Activated T-cell treated with anti-CD3 and anti-CD28 coated beads, Interleukin-2, amount 50 U/mL, for 48 hours (primary cell): ENCODE measurements at places on chromosomes 12 and 14.

- DNase-seq = no peak
Observed at GRCh38 chr14:96055753-96056508, 16.8 kb downstream of the C14orf132 start.

GRCh38 chr12:60930151-60930550, 1330.1 kb upstream of the USP15 start:
- no peak for DNase-seq

DNA sequence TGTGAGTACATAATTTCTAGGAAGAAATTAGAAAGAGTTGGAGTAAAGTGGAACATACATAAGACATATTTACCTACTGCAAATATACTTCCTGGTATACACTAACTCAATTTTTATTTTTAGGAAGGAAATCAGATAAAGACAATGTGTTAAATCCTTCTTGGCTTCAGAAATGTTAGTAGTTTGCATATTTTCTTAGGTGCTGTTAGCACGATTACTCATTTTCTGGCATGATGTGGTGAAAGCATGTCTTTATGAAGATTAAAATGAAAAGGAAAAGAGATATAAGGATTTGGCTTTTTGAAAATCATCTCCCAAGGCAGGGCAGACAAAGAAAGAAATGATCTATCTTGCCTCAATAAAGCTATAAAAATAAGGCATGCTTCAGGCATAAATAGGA, 287.6 kb upstream of the E2F7 start:
- DNase-seq = no peak

DNA sequence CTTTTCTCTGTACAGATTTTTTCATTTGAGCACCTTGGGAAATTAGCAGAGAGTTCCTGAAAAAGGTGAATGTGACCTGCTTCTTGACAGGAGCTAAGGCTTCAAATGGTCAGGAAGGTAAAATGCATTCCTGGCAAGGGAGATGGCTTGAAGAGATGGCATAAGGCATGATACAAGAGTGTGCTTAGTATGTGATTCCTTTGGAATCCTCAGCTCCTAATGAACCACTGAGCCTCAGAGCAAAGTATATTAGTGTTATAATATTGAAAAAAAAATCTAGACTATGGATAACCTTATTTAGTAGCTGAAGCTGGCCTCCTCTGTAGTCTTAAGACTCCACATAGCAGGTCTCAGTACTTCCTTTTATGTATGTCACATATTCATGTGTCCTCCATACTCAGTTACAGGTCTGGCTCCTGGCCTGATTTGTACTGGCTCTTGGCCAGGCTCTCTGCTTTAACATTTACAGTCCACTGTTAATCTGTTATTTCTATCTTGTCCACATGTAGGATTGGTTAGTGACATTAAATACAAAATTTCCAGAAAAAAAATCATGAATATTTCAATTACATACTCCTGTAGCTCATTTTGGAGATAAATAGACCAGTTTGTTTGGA, 17.9 kb downstream of the TOGARAM1 start:
- no peak for DNase-seq

DNA sequence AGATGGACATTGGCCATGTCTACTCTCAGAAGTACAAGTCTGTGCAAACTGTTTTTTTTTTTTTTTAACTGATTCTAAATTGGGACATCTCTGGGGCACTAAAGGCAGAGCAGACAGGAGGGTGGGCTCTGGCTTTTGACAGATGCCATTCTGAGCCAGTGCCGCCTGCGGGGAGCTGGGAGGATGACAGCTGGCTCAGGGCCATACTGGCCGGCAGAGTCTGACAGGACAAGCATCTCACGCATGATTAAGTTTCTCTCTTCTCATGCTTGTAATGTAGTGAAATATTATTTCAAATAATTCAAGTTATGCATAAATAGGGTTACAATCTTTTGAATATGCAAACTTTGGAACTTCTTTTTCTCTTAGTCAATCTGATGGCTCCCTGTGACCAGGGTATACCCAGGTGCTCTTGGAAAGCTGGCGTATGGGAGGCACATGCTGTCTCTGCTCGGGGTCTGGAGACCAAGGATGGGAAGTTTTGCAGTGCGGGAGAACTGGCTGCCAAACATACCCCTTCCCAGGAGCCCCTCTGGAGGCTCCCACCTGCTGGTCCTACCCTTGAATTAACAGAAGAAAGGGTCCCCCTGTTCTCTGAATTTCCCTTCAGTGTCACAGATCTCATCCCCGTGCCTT, 7.6 kb downstream of the CDCA4 start:
- no peak for DNase-seq
